ENCODE measurements at places on chromosomes 5 and 9.

- DNase-seq, result peak; percentile 25
Observed at GRCh38 chr9:116149844-116150243, 3.7 kb upstream of the PAPPA start.

GRCh38 chr5:94832685-94833084 lies 214.2 kb downstream of the SLF1 start:
- DNase-seq, result no peak

DNA sequence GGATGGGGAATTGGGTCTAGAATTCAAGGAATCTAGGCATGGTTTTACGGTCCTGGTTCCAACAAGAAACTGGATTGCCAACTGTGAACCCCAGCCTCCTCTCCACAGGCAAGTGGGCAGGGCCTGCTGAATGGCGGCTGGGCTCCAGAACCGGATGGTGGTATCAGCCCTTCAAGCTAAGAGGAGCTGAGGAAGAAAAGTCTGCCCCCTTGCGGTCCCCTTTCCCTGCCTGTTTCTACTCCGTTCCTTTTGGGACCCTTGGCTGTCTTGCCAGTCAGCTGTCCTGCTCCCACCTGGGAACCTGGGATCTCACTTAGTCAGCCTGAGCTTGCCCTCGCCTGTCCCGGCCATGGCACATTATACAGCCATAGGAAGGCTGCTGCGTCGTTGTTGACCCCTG lies 234.4 kb upstream of the DAPK1 start:
- DNase-seq, result peak; percentile 7

DNA sequence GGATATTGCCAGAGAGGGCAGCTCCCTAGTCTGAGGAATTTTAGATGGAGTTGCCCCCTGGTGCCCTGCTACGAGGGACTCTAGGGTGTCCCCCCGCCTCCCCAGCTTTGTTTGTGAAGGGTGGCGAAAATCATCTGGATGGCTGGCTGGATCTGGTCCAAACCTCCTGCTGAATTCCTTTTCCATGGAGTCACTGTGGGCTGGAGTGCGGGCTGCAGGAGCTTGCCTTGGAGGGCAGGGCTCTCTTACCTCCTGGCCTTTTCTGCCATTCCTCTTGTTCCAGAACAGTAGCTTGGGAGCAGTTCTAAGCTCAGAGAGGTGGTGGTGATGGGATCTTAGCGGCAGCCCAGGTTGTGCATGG lies 2.1 kb downstream of the SYNPO start:
- peak; percentile 89 for DNase-seq

DNA sequence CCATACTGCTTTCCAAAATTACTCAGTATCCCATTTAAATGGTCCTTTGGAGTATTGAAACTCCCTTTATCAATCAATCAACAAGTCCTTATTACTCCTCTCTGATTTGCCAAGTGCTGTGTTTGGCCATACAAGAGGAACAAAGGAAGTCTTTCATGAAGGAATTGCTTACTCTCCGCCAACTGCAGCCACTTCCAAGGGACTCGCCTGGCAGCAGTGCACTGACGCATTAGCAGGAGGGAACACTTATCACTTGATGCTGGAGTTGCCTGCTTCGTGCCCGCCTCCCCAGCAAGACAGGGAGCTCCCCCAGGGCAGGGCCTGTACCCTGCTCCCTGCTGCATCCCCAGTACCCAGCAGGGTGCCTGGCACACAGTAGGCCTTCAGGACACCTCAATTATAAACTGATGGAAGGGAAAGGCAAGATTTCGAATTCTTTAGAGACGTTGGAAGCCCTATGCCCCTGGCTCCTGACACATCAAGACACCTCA lies 97.9 kb downstream of the CRB2 start:
- no peak for DNase-seq

GRCh38 chr5:77993855-77994318 lies 217.7 kb upstream of the TBCA start:
- DNase-seq, result no peak

DNA sequence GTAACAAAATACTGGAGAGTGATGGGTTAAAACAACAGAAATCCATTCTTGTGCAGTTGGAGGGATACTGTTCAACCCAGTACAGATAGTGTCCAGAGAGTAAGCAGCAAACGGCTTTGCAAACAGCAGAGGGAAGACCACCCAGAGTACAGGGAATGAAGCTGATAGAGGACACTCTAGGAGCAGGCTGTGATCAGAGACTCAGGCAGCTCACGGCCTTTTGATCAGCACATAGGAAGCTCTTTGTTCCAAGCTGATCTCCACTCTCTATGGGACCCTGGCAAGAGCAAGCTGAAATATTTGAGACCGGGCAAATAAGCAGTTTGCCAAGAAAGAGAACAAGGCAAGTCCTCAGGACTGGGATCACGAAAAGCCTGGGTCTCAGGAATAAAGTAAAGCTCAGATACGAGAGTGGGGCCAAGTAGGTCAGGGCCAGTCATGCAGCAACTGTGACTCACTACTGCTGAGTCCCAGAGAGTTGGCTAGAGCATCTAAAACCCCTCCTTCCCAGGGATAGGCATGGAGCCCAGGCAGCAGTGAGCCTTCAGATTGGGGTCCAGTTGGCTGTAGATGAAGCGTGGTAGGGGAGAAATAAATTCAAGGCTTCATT lies 52.4 kb downstream of the MELK start:
- DNase-seq, result peak; percentile 84

GRCh38 chr9:131432597-131433301 lies 38.9 kb downstream of the PRRC2B start:
- DNase-seq, result peak; percentile 78

- no peak for DNase-seq
Observed at GRCh38 chr9:78298046-78298765, 1.3 kb downstream of the PSAT1 start.

DNA sequence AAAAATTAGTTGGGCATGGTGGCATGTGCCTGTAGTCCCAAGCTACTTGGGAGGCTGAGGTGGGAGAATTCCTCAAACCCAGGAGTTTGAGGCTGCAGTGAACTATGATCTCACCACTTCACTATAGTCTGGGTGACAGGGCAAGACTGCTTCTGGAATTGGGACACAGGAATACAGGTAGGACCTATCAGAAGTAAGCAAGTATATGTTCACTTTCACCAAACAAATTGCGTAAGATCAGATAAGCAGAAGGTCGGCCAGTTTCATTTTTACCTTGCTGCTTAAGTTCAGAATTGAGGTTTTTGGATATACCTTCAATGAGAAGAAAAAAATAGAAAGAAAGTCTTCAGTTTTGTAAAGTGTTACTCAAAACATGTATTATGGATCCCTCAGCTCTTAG lies 171.7 kb downstream of the MAT2B start:
- DNase-seq, result no peak

DNA sequence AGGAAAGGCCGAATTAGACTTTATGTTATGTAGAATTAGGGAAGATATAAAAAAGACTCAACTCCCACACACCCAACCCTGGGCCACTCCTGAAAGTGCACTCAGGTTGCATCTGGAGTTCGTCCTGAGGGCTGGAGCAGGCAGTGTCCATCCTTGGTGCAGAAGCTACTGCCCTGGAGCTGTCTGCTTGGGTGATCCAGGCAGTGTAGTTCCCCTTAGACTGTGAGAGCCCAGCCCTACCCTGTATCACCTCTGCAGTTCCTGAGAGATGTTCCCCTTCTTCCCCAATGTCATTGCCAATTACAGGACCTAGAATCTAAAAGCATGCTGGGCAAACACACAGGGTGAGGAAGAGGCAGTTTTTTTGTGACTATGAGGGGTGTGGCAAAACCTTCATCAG lies 368.3 kb upstream of the ST8SIA4 start:
- DNase-seq, result no peak

DNA sequence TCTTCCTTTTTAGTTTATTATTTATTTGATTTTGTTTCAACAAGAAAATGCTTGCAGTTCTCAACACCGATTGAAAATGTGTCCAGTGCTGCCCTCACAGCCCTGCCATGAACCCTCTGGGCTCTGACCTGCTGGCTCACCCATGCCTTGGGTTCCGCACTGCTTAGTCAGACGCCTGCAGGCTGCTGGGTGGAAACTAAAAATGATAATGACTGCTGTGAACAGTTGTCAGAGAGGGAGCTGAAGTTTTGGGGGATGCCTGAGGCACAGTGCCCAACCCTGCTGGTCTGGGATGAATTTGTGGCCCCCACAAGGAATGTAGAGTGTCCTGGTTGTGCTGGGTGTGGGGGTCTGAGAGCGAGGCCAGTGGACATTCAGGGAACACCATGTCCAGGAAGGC lies 22.2 kb upstream of the CFAP157 start:
- DNase-seq, result no peak

DNA sequence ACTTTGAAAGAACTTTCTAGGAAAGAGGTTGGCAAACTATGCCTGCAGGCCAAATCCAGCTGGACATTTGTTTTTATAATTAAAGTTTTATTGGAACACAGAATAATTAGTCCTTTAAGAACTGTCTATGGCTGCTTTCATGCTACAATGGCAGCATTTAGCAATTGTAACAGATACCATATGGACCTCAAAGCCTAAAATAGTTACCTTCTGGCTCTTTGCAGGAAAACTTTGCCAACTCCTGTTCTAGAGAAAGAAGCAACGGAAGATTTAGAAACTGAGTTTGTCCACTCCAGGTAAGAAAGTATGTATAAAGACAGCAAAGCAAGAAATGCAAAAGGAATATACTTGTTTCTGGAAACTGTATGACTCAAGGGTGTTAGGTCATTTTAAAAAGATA lies 281.7 kb upstream of the TRPM3 start:
- no peak for DNase-seq

DNA sequence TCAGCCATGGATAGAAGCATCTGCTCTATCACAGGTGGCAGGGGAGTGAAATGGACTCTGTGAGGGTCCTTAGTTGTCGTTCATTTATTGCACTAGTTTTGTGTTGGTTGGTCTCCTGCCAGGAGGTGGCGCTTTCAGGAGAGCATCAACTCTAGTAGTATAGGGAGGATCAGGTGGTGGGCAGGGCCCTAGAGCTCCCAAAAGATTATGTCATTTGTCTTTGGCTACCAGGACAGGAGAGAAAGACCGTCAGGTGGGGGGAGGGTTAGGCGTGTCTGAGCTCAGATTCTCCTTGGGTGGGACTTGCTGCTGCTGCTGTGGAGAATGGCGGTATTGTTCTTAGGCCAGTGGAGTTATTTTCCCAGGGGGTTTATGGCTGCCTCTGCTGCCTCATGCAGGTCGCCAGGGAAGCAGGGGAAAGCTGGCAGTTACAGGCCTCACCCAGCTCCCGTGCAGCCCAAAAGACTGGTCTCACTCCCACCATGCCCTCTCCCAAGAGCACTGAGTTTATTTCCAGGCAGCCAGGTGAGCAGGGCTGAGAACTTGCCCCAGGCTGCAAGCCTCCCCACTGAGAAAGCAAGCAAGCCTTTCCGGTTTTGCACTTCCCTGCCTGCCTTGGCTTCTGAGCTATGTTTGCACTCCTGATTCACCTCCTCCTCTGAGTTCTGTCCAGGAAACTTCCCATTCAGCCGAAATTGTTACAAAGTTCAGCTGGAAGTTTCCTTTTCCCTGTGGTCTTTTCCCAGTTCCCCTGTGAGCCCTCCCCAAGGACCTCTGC lies 317.3 kb downstream of the TAF11L14 start:
- peak; percentile 70 for DNase-seq

DNA sequence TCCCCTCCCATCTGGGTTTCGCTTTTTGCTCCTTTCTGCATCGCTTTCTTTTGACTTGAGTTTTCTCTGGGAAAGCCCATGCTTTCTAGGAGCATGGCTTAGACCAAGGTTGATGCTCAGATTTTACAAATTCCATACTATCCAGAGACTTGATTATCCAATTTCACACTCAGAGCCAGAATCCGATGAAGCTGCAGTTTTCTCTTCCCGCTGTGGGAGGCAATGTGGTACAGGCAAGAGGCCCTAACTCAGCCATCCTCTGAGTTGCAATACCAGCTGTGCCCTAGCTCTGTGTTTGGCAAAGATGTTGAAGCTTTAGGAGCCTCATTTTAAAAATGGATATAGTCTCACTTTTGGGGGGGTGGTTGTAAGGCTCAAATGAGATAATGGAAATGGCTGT lies 85.1 kb downstream of the BRINP1 start:
- DNase-seq, result peak; percentile 11

GRCh38 chr9:109442716-109443115 lies 55.4 kb downstream of the PTPN3 start:
- no peak for DNase-seq

GRCh38 chr5:57836331-57836730 lies 353.7 kb upstream of the ACTBL2 start:
- DNase-seq, result no peak

DNA sequence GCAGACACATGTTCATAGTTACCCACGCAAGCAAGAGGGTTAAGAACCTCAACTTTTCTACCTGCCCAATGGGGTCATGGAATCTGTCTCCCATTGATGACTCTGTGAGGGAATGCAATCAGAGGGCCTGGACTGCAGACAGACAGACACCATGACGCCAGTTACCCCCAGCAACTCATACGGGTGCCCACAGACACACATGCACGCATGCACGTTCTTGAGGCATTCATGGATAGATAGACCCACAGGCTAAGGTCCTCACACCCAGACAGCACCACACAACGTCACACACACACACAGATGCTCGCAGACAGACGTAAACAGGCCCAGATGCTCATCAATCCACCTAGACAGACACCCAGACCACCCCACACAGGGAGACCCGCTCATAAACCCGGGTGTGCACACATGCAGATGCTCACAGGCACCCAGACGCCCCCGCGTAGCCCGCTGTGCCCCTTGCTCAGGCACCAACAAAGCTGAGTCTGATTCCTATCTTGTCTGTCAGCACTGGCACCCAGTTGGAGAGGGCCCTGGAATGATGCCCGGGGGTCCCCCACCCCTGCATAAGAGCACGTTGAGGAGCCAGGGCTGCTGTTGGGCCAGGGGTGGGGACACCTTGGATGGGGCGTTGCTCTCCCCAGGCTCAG lies 23.6 kb downstream of the LHX2 start:
- no peak for DNase-seq

- DNase-seq, result no peak
Observed at GRCh38 chr5:38835887-38836286, 9.9 kb upstream of the OSMR start.

GRCh38 chr5:54704825-54705224 lies 187.3 kb downstream of the SNX18 start:
- no peak for DNase-seq

GRCh38 chr5:148113243-148113642 lies 49.5 kb downstream of the SPINK5 start:
- no peak for DNase-seq

- no peak for DNase-seq
Observed at GRCh38 chr5:136905571-136905970, 540.2 kb upstream of the TRPC7 start.

DNA sequence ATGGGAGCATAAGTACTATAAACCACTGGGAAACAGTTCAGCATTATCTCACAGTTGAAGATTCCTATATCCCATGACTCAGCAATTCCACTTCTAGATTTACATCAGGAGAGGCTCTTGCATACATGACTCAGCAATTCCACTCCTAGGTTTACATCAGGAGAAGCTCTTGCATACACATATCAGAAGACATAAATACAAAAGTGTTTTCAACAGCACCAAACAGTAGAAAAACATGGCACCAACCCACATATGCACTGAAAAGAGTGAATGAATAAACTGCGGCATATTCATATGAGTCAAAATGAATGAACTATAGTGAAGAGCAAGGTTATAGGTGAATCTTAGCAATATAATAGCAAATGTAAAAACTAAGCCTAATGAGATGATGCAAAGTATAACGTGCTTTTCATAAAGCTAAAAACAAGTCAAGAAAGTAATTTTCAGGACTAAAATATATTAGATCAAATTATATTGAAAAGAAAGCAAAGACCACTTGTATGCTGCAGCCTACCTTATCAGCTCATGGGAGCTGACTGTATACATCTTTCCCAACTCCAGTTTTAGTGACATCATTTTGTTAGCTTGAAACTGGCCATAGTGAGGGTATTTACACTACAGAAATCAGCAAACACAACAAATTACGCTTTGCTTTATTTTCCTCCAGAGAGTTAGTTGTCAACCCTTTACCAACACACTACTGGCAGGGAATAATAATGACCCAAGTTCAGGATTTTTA lies 95.8 kb downstream of the ANKRD18B start:
- DNase-seq, result peak; percentile 69

Data from HT1080 (cell line).